Naive thymus-derived CD8-positive, alpha-beta T cell (primary cell): ENCODE measurements at places on chromosomes 13 and 19.
A peak's percentile ranks its signal among the peaks of the same experiment; 100 is the strongest.

DNA sequence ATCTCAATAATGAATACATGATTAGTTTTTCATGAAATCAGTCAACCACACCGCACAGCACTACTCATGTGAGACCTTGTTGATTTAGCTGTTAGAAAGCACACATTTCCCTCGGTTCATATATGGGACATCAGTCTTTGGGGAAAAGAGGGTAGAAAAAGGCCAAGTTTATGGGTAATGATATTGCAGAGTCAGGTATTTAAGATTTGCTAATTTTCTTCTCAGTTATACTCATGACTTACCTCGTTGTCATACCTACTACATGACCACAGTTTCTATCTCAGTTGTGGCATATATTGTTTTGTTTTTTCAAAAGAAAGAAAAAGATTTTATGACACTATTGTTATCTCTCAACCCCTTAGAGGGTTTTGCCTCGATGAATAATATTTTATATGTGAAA lies 165.6 kb downstream of the POU4F1 start:
- DNase-seq = no peak

GRCh38 chr19:13974073-13974472 lies 21.8 kb downstream of the DCAF15 start:
- DNase-seq = peak; percentile 68

- no peak for DNase-seq
Measured at GRCh38 chr19:2254064-2254872, 1.9 kb downstream of the JSRP1 start.

- DNase-seq = no peak
Measured at GRCh38 chr19:43636121-43636683, 3.4 kb downstream of the CADM4 start.

DNA sequence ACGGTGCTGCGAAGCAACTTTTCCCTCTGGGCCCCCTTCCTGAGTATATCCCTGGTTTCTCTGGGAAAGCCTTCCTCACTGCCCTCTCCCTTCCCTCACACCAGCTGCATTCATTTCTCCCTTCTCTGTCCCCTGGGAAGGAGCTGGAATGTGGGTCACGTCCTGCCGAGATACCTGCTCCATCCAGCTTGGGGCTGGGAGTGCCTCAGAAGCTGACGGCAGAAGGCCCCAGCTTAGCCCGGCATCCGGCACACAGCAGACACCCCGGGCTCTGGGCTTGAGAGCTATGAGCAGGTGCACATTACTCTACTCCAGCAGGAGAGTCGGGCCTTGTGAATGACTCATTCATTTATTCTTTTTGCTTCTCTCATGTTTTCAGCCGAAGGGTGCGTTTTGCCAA lies 170.6 kb downstream of the TEX29 start:
- no peak for DNase-seq

- DNase-seq = no peak
Measured at GRCh38 chr19:7224209-7224686, 70.0 kb downstream of the INSR start.

- peak; percentile 82 for DNase-seq
Measured at GRCh38 chr19:10654610-10655456, 687 bp downstream of the ILF3 start.

DNA sequence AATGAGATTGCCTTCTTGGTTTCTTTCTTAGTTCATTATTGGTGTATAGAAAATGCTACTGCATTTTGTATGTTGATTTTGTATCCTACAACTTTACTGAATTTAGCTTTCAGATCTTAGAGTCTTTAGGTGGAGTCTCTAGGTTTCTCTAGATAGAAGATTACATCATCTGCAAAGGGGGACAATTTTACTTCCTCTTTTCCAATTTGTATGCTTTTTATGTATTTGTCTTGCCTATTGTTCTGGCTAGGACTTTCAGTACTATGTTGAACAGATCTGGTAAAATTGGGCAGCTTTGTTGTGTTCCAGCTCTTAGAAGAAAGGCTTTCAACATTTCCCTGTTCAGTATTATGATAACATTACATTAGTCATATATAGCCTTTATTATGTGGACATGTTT lies 101.0 kb upstream of the SPRY2 start:
- DNase-seq = no peak

GRCh38 chr13:25462301-25463125 lies 90.7 kb downstream of the ATP8A2 start:
- DNase-seq = no peak

DNA sequence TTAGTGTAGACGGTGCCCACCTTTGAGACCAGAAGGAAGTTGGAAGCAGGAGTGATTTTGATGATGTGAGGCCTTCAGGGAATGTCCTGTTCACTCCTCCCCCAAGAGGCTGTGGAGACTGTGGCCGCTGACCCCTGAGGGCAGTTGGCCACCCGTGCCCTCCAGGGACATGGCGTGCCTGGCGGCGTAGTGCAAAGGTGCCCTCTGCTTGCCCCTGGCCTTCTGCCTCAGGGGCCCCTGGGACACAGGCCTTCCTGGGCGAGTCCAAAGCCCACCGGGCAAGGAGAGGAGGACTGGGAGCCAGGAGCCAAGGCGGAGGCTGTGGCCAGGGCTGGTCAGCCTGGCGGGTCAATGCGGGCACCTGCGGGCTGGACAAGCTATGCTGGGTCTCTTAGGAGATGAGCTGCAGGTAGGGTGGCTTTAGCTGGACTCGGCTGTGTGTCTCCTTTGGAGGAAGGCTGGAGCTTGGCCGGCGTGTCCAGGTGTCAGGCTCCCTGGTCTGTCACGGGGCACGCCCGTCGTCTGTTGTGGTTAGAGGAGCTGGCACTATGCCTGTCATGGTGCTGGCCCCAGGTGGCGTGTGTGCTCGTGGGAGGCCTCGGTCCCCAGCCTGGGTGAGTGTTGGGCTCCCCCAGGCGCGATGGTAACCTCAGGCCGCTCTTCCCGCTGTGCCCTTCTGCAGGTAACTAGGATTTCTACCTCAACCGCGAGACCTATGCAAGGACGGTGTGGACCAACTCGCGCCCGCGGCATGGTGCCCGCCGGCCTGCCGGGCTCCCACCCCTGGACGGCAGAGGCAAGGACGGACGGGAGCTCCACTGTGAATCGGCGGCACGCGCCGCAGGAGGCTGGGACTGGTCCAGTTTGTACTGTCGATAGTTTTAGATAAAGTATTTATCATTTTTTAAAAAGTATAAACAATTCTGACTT lies 6.8 kb downstream of the PLEKHJ1 start:
- no peak for DNase-seq

- no peak for DNase-seq
Measured at GRCh38 chr13:30705680-30706079, 29.7 kb upstream of the ALOX5AP start.

DNA sequence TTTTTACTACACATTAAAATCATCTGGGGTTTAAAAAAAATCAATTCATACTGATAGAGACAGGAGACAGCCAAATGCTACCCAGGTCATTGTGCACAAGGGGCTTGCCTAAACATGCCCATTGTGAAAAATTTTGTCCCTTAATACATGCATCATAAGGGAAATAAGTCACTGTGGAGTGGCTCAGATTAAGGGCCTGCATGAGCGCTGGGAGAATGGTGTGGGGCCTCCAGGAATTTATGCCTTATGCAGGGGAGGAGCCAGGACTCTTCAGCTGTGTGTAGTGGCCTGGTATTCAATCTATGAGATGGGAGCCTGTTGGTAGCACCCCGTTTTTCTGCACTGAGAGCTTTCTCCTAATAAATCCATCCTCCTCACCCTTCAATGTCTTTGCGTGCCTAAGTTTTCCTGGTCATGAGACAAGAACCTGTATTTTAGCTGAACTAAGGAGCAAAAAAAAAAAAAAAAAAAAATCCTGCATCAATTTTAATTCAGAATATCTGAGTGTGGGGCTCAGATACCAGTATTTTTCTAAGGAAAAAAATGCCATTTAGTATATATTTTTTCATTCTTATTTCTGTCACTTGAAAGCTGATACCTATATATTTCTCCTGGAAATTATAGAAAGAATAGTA lies 997.6 kb upstream of the ATXN8OS start:
- no peak for DNase-seq

- no peak for DNase-seq
Measured at GRCh38 chr19:5605362-5605761, 17.2 kb downstream of the SAFB2 start.

GRCh38 chr13:37074703-37075102 lies 15.2 kb upstream of the SUPT20H start:
- no peak for DNase-seq

DNA sequence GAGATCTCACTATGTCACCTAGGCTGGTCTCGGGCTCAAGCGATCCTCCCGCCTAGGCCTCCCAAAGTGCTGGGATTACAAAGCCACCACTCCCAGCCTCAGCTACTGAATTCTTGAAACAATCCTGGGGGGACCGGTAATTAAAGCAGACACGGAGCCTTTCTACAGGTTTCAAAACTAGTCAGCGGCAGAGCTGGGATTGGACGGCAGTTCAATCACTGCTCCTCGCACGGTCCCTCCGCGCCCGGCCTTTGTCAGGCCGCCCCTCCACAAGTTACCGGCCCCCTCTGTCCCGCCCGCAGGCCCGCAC lies 229 bp downstream of the BORCS8 start:
- no peak for DNase-seq

DNA sequence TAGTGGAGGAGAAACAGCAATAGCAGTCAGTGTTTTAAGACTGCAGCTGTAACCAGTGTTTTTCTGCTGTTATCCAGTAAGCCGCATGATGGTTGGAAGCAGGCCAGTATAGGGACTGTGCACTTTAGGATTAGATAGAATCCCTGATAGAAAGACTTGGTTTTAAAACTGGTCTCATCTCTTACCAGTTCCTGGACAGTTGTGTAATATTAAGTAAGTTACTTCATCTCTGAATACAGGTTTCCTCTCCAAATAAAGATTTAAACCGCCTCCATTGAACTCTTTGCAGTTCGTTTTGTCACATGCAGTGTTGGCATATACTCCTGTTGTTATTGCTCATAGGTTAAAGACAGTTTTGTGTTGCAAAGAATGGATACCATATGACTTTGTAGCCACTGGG lies 25.6 kb downstream of the URI1 start:
- no peak for DNase-seq

DNA sequence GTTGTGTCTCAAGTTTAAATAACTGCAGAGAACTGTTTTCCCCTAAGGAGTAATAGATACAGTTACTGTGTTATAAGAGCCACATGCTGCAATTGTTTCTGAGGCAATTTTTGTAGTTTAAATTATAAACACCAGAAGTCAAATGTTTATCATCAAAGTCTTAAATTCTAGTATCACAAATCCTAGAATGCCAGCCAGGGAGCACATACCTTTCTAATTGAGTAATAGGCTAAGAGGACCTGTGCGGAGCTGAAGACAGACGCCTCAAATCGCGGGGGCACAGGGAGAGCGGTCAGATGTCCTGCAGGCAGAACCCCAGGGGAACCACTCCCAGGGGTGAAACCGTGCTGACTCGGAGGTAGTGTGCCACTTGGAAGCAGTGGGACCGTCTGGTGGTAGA lies 65.2 kb upstream of the TNFRSF19 start:
- DNase-seq = no peak

- peak; percentile 63 for DNase-seq
Measured at GRCh38 chr13:98476538-98476966, 100.4 kb downstream of the STK24 start.

DNA sequence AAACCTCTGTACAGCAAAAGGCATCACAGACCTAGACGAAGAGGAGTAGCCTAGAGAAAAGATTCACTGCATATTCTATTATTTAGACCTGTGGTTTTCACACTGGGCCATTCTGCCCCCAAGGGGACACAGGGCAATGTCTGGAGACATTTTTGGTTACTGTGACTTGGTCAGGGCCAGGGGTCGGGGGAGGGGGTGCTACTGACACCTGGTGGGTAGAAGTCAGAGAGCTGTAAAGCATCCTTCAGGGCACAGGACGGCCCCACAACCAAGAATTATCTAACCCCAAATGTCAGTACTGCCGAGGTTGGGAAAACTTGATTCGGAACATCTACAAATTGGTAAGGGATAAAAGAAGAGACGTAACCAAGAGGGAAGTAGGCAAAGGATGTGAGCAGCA lies 11.3 kb downstream of the ELAVL1 start:
- no peak for DNase-seq

DNA sequence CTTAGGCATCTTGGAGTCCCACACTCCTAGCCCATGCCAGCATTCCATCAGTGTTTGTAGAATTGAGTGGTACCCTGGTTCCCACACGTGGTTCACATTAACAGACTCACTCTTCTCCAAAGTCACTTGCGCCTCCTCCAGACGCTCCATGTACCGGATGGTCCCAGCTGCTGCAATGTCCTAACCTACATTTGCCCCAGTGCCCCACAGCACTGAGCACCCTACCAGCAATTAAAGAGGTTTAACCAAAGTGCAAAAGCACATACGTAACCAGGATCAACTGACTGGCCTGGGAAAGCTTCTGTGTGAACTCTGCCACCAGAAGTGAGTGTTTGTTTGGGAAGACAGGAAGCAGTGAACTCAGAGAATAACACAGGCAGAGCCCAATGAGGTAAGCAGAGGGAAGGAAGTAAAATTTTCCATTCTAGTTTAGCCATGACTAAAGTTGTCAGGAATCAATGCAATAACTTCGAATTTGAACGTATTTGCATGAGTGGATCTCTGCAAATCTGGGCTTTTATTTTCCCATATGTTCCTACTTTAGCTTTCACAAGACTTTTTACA lies 7.3 kb upstream of the MEDAG start:
- DNase-seq = no peak

GRCh38 chr19:51691074-51691583 lies 2.0 kb upstream of the SPACA6 start:
- no peak for DNase-seq

DNA sequence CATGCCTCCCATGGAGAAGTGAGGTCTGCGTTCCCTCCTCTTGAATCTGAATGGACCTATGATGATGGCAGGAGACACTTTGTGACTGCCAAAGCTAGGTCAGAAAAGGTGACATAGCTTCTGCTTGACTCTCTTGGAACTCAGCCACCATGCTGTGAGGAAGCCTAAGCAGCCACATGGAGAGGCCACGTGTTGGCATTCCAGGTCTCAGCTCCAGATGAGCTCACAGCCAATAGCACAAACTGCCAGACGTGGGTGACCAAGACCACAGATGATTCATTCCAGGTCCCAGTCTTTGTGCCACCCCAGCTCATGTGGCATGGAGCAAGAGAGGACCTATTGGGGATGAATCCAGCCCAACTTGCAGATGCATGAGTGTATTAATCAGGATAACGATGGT lies 8.7 kb upstream of the GGACT start:
- DNase-seq = no peak

DNA sequence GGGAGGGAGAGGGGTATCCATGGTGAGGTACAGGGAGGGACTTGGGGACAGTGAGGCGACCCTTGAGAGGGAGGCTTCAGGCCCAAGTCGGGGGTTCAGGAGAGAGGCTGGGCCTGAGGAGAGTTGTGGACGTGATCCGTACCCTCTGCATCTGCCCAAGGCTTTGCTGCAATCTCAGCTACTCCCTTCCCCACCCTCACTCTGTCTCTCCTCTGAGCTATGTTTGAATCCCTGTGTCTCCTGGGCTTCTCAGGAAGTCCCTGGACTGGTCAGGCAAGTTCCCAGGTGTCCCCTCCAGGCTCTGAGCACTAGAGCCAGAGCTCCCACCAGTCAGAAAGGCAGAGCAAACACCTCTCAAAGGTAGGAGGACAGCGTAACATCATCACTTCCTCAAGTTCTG lies 1.8 kb downstream of the LIN37 start:
- DNase-seq = no peak

- no peak for DNase-seq
Measured at GRCh38 chr13:78659732-78660494, 958 bp upstream of the OBI1 start.

GRCh38 chr13:40644838-40645604 lies 21.4 kb downstream of the FOXO1 start:
- DNase-seq = peak; percentile 53
